HT1080 (cell line): ENCODE measurements at places on chromosomes 3 and 15. TPM values are rescaled to one million over a fixed set of nuclear protein-coding genes. Genes with fewer than 3 reads are reported as not detected.

- no peak for DNase-seq
Observed at GRCh38 chr15:73959801-73960200, 32.3 kb downstream of the STOML1 start.

GRCh38 chr15:33754242-33754641 lies 214.1 kb upstream of the CHRM5 start:
- DNase-seq: no peak

- DNase-seq: no peak
Observed at GRCh38 chr3:32278714-32279113, 40.2 kb downstream of the CMTM8 start.

DNA sequence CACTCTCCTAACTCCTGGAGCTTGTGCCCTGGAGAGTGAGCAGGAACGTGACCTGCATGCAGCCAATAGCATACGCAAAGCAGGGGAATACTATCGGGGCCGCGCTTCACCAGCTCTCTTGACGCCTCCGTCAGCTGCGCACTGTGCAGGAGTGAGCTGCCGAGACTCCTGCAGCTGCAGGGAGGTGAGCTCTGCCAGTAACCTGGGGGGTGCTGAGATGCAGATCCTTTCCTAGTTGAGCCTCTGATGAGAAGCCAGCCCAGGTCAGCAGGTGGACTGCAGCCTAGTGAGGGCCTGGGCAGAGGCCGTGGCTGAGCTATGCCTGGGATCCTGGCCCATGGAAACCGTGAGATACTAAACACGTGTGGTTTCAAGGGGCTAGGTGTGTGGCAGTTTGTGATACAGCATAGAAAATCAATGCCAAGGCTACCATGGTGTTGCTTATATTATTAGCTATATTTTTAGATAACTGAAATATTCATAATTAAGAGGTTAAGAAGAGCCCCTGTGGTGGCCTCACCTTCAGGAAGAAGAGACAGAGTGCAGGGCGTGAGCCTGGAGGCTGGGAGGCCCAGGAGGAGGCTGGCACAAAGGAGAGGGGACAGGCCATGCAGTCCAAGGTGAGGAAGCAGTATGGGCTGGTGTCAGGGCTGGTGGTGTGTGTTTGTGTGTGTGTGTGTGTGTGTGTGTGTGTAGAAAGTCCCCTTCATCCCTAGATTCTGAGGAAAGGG lies 5.9 kb upstream of the DNAJB8 start:
- no peak for DNase-seq

Gene ZNF385D
- 0.03 and 0.13 TPM in 2 replicates for total RNA-seq

DNA sequence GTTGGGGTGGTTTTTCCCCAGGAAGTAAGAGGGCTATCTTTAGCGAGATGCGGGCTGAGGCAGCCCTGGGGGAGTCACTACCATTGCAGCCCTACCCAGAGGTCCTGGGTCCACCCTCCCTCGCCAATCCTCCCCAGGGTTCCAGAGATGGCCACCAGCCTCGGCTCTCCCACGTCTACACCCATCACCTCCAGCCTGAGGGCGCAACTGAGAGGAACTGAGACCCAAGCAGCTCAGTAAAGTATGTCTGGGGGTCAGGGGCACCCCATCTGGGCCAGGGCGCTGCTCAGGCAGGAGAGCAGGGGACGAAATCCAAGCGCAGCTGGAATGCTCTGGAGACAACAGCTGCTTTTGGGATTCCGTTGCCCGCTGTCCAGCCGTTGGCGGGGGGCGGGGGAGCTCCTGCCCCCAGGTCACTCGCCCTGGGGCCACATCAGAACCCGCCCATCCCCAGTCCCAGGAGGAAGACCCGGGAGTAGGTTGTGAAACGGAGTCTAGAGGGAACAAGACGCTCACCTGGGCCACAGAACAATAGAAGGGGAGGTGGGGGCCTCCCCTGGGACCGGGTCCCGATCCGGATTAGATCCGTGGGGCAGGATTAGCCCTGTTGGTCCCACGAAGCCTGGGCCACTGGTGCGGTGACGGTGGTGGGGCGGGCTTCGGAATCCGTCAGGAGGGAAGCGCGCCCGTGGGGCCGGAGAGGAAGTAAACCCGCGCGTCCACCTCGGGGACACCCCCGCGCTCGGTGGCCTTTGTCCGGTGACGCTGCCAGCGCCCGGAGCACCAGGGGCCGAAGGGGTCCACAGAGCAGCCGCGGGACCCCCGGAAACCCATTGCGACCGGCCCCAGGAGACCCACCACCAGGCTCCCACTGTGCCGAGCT lies 1.4 kb upstream of the NDUFAF3 start:
- no peak for DNase-seq

Gene PPCDC
- total RNA-seq: 13.4 and 15.8 TPM in 2 replicates
